Activated T-helper 1 cell treated with anti-CD3 and anti-CD28 coated beads, Interleukin-12 subunit alpha, Interleukin-12 subunit beta, Interleukin-2, Interleukin-4 antibody, amounts not matched to agents 30 ng/mL and 10 ng/mL and 1 ng/mL, durations not matched to agents 14 hours and 24 hours and 36 hours (primary cell): ENCODE measurements at places on chromosomes 2 and 18. TPM values are rescaled to one million over a fixed set of nuclear protein-coding genes. Genes with fewer than 3 reads are reported as not detected.

DNA sequence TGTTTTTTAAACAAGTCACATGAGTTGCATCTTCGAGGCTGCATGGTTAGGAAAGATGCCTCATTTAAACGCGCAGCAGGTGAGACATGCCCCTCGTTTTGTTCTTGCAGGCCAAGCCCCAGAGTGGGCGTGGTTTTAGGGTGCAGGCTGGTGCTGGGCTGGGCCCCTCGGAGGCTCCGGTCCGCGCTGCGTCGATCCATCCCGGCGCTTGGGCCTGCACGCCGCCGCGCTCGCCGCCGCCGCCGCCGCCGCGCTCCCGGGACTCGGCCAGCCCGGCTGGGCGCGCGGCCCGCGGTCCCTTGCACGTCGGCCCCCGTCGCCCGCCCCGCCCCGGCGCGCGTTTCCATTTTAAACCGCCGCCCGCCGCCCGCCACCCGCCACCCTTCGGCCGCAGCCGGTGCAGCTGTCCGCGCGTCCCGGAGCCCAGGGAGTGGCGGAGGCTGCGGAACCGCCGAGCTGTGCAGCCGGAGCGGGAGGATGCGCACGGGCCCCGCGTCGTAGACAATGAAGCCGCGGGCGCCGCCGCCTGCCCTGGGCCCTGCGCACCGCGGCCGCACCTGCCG lies 175.5 kb downstream of the AGAP1 start:
- H3K36me3 ChIP-seq = peaks cover 1% of the 10 kb centered on the region
- DNase-seq = no peak
- H3K27ac ChIP-seq = no peak overlapping the region
- no peak overlapping the region for H3K4me3 ChIP-seq

- H3K36me3 ChIP-seq = peaks cover 6% of the 10 kb centered on the region
- no peak overlapping the region for H3K27ac ChIP-seq
- no peaks in the 10 kb centered on the region for H3K27me3 ChIP-seq
- no peak for DNase-seq
- no peak overlapping the region for H3K4me3 ChIP-seq
- no peaks in the 10 kb centered on the region for H3K4me1 ChIP-seq
Observed at GRCh38 chr2:213315168-213315876, 31.1 kb downstream of the SPAG16 start.

DNA sequence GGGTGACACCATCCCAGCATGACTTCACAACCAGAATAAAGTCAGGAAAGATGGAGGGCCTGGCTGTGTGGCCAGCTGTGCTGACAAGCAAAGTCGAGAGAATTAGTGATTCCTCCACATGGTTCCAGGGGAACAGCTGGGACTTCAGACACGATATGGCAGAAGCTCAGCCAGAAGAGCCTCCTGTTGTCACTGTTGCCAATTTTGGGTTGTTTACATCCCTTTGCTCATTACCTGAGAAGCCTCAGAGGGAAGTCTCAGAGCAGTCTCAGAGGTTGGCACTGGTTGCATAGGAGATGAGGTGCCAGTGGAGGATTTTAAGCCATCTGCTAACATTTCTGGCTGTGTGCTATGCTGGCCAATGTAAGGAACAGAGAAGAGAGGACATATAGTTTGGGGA lies 16.0 kb downstream of the LINC00305 start:
- H3K27me3 ChIP-seq = no peaks in the 10 kb centered on the region
- no peak overlapping the region for H3K27ac ChIP-seq

- DNase-seq = no peak
- no peaks in the 10 kb centered on the region for H3K4me1 ChIP-seq
- H3K27ac ChIP-seq = no peak overlapping the region
Observed at GRCh38 chr2:5449867-5450266, 242.3 kb upstream of the SOX11 start.

DNA sequence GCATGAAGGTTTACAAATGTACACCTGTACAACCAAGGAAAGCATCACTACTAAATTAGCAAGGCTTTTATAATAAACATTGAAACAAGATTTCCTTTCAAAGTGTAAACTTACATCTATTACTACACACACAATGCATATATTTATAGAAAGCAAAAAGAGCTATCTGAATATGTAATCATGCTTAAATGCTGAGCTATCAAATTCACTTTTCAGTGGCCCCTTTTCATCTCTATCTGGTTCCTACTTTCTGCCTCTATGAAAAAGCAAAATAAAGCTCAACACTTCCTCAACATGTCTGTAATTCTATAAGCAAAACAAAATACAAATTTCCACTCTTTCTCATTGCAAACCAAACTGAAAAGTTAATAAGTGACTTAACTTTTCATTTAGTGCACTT lies 25.5 kb upstream of the SDC1 start:
- no peaks in the 10 kb centered on the region for H3K27me3 ChIP-seq
- no peaks in the 10 kb centered on the region for H3K4me1 ChIP-seq
- no peak for DNase-seq
- peak overlapping the region; percentile 48 for H3K27ac ChIP-seq
- H3K36me3 ChIP-seq = peaks cover 57% of the 10 kb centered on the region
- H3K4me3 ChIP-seq = no peak overlapping the region

GRCh38 chr2:70261501-70261900 lies 3.6 kb downstream of the PCYOX1 start:
- H3K4me1 ChIP-seq = peaks cover 35% of the 10 kb centered on the region
- no peak for DNase-seq
- H3K4me3 ChIP-seq = no peak overlapping the region
- no peak overlapping the region for H3K27ac ChIP-seq
- H3K36me3 ChIP-seq = peaks cover 19% of the 10 kb centered on the region
- H3K27me3 ChIP-seq = no peaks in the 10 kb centered on the region

- no peaks in the 10 kb centered on the region for H3K36me3 ChIP-seq
- H3K4me3 ChIP-seq = no peak overlapping the region
- H3K4me1 ChIP-seq = peaks cover 6% of the 10 kb centered on the region
- no peak for DNase-seq
- no peak overlapping the region for H3K27ac ChIP-seq
Observed at GRCh38 chr2:23465936-23466335, 81.0 kb downstream of the KLHL29 start.

DNA sequence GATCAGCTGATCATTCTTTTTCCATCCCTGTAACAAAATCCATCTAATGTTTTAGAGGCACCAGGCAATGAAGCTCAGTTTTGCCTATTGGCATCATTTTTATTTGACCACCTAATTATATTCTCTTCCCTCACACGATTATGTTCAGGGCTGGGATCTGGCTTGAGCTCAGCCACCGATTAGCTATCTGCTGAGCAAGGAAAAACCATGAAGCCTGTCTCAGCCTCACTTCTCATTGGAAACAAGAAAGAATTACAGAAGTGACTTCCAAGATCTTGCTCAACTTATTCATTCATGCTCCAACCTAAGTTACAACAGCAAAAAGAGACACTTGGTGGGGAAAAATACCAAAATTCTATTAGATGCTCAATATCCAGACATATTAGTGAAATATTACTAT lies 139.0 kb upstream of the SH3BP4 start:
- H3K4me1 ChIP-seq = no peaks in the 10 kb centered on the region
- peaks cover 1% of the 10 kb centered on the region for H3K27me3 ChIP-seq
- no peak overlapping the region for H3K4me3 ChIP-seq
- no peak for DNase-seq
- H3K27ac ChIP-seq = no peak overlapping the region

DNA sequence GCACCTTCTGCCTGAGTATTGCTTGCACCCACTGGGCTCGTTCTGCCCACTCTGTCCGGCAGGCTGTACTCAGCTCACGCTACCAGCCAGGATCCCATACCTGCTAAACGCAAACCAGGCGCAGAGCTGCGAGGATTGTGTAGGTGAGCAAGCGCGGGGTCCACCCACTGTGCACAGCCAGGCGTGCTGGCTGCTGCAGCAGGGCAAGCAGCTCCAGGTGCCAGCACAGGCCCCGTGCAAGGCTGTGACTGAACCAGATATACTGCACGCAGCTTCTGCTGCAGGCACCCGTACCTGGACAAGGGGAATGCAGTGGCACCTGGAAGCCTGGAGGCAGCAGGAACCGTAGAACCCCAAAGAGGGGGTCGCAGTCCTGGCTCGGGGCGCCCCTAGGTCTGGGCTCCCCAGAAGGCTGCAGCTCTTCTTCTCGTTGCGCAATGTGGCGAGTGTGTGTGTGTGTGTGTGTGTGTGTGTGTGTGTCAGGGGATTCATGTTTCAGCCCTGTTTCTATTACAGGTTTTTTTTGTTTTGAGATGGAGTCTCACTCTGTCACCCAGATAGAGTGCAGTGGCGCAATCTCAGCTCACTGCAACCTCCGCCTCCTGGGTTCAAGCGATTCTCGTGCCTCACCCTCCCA lies 46.1 kb upstream of the RAB1A start:
- H3K4me3 ChIP-seq = no peak overlapping the region
- no peak overlapping the region for H3K27ac ChIP-seq
- H3K36me3 ChIP-seq = no peaks in the 10 kb centered on the region
- no peaks in the 10 kb centered on the region for H3K4me1 ChIP-seq
- no peak for DNase-seq

DNA sequence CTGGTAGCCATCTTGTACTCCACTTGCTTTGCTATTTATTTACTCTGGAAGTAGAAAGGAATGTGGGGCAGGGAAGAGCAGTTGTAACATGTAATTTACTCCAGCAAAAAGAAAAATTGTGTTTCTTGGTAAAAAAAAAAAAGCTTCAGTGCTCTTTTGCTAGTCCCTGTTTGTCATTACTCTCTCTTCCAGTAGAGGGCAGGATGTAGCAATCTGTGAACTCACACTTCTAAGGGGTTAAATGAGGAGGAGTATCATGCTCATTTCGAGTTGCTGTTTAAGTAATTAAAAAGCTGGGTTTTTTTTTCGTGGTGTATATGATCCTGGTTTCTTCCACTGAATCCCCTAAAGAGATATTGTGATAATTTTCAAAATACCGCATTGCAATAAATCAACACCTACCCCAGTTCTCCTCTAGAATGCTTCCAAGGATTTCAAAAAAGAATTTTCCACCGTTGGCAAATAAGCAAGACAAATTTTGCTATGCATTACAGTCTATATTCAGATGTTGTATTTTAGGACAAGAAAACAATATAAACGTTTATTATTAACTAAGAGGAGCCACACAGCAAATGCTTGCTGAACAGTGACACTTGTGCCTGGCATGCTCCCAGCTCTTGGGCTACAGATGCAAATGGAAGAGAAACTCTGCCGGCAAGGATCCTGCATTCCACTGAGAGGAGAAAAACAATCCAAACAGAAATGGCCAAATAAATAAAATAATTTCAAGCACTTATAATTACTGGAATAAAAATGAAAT lies 261.6 kb downstream of the ASXL3 start:
- no peak overlapping the region for H3K27ac ChIP-seq
- no peaks in the 10 kb centered on the region for H3K4me1 ChIP-seq
- H3K27me3 ChIP-seq = no peaks in the 10 kb centered on the region

GPR39 gene
- total RNA-seq = not detected in 2 replicates

LIMS4 gene
- total RNA-seq = 0.12 TPM in 1 of 2 replicates, not detected in the other

C1GALT1C1L gene
- not detected in 2 replicates for total RNA-seq

KCNE4 gene
- not detected in 2 replicates for total RNA-seq

CCDC148 gene
- total RNA-seq = 0.36 TPM in 1 of 2 replicates, not detected in the other

RNF144A gene
- 14.4 and 16.6 TPM in 2 replicates for total RNA-seq

EDAR gene
- 1.9 and 2.3 TPM in 2 replicates for total RNA-seq

ACMSD gene
- not detected in 2 replicates for total RNA-seq
